ENCODE measurements at places on chromosomes 1 and 21.

GRCh38 chr1:66464802-66465201 is 69.2 kb upstream of the SGIP1 start:
- DNase-seq = no peak

DNA sequence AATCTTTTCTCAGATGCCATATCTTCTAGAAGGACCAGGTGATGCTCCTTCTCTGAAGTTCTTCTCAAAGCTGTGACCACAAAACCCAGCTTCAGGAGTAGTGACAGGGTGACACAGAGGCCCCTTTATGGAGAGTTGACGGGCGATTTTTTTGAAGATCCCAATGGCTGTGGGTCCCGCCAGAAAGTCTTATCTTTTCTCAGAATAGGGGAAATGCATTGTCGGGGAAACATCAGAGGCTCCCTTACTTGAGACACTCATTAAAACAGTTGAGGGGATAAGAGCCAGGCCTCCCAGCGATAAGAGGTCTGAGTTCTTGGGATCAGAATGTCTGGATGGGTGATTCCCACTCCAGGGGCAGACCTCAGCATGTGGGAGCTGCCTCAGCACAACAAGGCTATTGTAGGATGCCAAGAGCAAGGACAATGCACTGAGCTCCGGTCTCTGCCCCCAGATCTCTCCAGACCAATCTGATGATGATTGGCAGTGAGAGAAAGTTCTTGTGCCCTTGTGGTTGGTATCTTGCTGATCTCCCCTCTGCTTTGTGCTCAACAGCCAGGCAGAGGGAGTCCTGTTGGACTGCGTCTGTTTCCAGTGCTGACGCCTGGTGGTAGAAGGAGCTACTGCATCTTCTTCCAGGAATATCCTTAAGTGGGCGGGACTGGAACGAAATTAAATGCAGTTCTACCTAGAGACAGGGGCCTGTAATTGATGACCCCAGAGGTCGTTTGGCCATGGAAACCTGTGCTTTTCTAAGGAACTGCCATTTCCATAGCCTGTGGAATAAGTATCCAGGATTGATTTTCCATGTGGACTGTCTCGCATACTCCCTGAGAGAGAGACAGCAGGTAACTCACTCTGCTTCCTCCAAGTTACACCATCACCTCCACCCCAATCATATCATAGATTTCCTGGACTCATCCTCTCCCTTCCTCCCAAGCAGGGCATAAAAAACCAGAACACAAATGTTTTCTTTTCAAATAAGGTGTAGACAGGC is 6.8 kb upstream of the ACKR1 start:
- DNase-seq = peak; percentile 48

GRCh38 chr1:163796394-163796821 is 474.7 kb downstream of the NUF2 start:
- no peak for DNase-seq

GRCh38 chr1:200147094-200147493 is 119.6 kb downstream of the NR5A2 start:
- DNase-seq = no peak

GRCh38 chr1:10932088-10932487 is 80.4 kb upstream of the TARDBP start:
- DNase-seq = no peak

DNA sequence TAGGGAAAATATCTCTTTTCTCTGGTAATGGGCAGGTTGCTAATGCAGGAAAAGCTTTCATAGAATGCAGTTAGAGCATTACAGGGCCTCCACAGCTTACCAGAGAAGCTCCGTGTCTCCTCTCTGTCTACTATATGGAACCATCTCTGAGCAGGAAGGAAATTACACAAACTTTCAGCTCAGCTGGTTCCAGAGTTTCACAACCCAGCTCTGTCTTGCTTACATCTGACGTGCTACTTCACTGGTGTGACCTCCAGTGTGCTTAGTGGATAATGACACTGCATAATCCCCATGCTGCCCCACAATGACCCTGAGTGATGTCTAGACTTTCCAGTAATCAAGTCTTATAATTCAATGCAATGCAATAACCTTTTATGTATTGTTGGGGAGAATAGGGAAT is 4.3 kb upstream of the FGGY start:
- DNase-seq = peak; percentile 52

- DNase-seq = no peak
Observed at GRCh38 chr1:19764848-19765247, 34.9 kb downstream of the TMCO4 start.

GRCh38 chr21:45590726-45591618 is 48.7 kb upstream of the SLC19A1 start:
- DNase-seq = peak; percentile 69
